Breast epithelium (tissue), 4 donors: ENCODE measurements at places on chromosomes 11 and 22. TPM values are rescaled to one million over a fixed set of nuclear protein-coding genes. Genes with fewer than 3 reads are reported as not detected.

- H3K4me1 ChIP-seq = peaks cover 9% of the 10 kb centered on the region
- no peaks in the 10 kb centered on the region for H3K36me3 ChIP-seq
- peak overlapping the region; percentile 33 for H3K4me3 ChIP-seq
- H3K27me3 ChIP-seq = no peaks in the 10 kb centered on the region
- peak overlapping the region; percentile 86 for H3K27ac ChIP-seq
Observed at GRCh38 chr11:19679952-19680828, 32.4 kb upstream of the NAV2 start.

DNA sequence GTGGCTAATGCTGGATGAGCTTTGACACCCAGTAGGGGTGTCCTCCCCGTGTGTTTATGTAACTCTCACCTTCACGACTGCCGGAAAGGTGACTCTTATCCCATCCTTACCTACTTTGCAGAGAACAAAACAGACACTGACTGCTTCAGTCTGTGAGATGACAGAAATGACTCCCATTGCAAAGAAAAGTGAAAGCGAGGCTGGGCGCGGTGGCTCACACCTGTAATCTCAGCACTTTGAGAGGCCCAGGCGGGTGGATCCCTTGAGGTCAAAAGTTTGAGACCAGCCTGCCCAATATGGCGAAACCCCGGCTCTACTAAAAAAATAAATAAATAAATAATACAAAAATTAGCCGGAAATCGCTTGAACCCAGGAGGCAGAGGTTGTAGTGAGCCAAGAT, 106.4 kb upstream of the ANO1 start:
- no peaks in the 10 kb centered on the region for H3K36me3 ChIP-seq
- DNase-seq = no peak
- no peak overlapping the region for H3K4me3 ChIP-seq
- no peaks in the 10 kb centered on the region for H3K27me3 ChIP-seq

MIAT gene
- total RNA-seq = 0.80 TPM

CRYBB2 gene
- not detected for total RNA-seq

MYO7A gene
- total RNA-seq = 4.3 TPM

DNA sequence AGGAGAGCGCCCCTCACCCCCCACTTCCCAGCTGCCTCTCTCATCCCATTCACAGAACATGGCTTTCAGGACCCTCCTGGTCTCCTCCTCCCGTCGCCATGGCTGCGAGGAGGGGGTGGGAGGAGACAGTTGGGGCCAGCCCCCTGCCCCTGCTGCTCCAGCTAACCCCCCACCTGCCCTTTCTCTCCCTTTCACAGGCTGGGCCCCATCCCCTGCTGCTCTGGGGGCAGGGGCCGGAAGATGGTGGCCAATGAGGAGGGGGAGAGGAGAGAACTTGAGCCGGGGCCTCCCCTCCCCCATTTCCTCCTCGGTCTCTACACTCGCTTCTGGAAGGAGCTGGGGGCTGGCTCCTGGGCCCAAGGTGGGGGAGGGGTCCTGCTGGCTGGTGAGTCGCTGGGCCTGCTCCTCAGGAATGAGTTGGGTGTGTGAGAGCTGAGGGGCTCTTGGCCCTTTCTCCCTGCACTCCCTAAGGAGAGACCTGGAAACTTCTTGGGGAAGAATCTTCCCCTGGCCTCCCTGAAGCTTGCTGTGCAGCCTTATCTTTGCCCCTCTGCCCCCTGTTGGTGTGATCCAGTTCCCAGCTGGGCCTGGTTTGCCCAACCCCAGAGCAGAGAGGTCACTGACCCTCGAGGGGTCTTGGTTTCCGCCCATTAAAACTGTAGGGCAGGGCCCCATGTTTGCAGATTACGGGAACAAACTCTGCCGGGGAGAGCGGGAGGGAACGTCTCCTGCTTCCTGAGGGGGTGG, 10.2 kb downstream of the YPEL4 start:
- no peaks in the 10 kb centered on the region for H3K36me3 ChIP-seq
- no peak for DNase-seq
- peak overlapping the region; percentile 85 for H3K4me3 ChIP-seq
- H3K4me1 ChIP-seq = no peaks in the 10 kb centered on the region

PRR5L gene
- total RNA-seq = 16.1 TPM

GPR83 gene
- 3.3 TPM for total RNA-seq
